ENCODE measurements at places on chromosomes 5 and 9.

GRCh38 chr5:141528291-141528984 is 39.6 kb downstream of the PCDHGC5 start:
- DNase-seq: no peak

- no peak for DNase-seq
Observed at GRCh38 chr5:40240111-40240510, 439.6 kb upstream of the PTGER4 start.

DNA sequence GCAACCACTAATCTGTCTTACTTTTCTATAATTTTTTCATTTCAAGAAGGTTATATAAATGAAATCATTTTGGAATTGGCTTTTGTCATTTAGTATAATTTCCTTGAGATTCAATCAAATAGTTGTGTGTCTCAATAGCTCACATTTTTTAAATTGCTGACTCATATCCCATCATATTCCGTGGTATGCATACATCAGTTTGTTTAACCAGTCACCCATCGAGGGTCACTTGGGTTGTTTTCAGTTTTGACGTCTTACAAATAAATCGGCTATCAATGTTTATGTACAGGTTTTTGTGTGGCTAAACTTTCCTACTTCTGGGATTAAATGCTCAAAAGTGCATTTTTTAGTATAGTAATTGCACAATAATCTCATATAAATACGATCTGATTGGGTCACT is 185.5 kb downstream of the TAF11L14 start:
- DNase-seq: no peak

- no peak for DNase-seq
Observed at GRCh38 chr9:6945816-6946215, 188.0 kb downstream of the KDM4C start.

DNA sequence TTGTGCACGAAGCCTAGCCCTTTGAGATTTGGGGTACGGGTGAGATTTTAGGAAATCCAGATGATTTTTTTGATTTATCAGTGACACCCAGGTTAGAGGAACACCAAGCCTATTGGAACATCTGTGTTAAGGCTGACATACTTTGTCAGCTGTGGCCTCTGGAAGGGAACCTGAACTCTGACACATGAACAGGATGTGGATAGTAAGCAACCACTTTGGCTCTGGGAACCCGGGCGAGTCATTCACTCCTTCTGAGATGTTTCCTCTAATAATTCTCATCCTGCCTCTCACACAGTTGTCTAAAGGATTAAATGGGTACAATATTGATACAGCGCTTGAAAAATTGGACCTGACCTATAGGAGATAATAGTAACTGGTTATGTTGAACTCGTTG is 67.8 kb downstream of the FGF1 start:
- no peak for DNase-seq

- DNase-seq: peak; percentile 12
Observed at GRCh38 chr5:142104491-142104890, 4.1 kb upstream of the NDFIP1 start.

- no peak for DNase-seq
Observed at GRCh38 chr5:134131165-134131564, 16.7 kb downstream of the TCF7 start.

GRCh38 chr5:146589028-146589345 is 73.0 kb upstream of the GPR151 start:
- DNase-seq: no peak

- DNase-seq: no peak
Observed at GRCh38 chr9:89749500-89750116, 144.8 kb downstream of the GADD45G start.

GRCh38 chr5:31194892-31195555 is 1.5 kb downstream of the CDH6 start:
- no peak for DNase-seq

Data from effector memory CD8-positive, alpha-beta T cell (primary cell).